ENCODE measurements at places on chromosomes 16 and 17.
A peak's percentile ranks its signal among the peaks of the same experiment; 100 is the strongest.

- no peak for DNase-seq
These were observed 12.3 kb downstream of the TRPV1 start for GRCh38 chr17:3596804-3597464.

GRCh38 chr17:75404223-75404730 is 1.2 kb downstream of the GRB2 start:
- no peak for DNase-seq

DNA sequence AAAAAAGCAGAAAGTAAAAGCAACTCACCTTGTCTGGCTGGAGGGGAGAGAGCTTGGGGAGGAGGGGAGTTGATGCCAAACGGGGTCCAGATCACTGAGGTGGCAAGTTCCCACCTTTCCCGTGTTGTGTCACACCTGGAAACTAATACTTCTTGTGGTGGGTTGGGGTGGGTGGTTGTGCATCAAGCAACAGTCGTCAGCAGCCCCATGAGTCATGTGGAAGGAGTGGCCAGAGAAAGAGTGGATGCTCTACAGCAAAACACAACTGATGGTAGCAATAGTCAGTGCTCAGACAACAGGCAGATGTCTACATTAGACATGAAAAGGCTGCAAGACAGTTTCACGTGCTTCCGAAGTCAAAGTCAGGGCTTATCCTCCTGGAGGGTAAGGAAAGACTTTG is 35.4 kb downstream of the ARSG start:
- DNase-seq, result no peak

DNA sequence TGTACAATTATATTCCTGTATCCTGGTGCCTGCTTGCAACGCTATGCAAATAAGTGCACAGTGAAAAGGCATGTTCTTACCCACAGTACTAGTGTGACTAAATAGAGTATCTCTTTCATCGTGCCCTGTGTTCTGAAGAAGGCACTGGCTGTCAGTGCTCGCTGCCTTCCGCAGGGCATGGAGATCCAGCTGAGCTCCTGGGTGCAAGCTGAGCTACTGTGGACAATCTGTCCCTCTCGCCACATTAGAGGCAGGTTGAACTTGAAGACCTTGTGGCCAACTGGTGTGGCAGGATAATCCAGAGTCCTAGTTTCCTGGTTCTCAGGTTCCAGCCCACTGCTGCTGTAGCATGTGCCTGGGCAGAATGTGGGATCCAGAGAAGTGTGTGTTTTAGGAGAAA is 1.9 kb upstream of the ST6GALNAC1 start:
- DNase-seq, result no peak

DNA sequence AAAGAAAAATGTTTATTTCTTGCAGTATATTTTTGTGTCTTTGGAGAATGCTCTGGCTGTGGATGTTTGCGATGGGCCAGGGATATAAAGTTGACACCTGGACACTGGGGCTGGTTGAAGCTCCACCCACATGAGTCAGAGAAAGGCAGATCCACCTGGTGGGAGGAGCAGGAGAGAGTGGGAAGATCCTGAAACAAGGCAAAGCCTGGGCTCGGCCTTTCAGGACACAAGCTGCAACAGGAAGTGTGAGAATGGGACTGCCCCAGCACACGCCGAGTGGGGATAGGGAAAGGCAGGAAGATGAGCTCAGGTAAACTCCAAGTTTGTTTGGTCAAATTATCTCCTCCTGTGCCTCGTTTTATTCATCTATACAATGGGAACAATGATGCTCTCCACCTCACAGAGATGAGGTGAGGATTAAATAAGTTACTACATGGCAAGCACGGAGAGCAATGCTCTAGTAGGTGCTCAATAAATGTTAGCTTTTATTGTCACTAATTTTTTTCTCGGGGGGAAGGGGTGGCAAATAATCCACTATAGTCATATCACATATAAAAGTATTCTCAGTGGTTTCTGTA is 21.4 kb upstream of the PITPNM3 start:
- DNase-seq, result no peak

- no peak for DNase-seq
These were observed 5.6 kb upstream of the ST3GAL2 start for GRCh38 chr16:70444249-70445063.

GRCh38 chr17:68141050-68141449 is 105.5 kb downstream of the KPNA2 start:
- no peak for DNase-seq

- no peak for DNase-seq
These were observed at the start of gene ZACN for GRCh38 chr17:76078860-76079534. TSS of gene ZACN (plus strand) at chr17:76079182. CDS start at chr17:76079265, 83 bp downstream.

GRCh38 chr16:84526794-84527531 is 22.5 kb upstream of the MEAK7 start:
- DNase-seq, result no peak

GRCh38 chr16:51569203-51569931 is 418.3 kb upstream of the SALL1 start:
- DNase-seq, result no peak

- peak; percentile 78 for DNase-seq
These were observed 47.2 kb downstream of the ARHGAP27 start for GRCh38 chr17:45385331-45385997.

DNA sequence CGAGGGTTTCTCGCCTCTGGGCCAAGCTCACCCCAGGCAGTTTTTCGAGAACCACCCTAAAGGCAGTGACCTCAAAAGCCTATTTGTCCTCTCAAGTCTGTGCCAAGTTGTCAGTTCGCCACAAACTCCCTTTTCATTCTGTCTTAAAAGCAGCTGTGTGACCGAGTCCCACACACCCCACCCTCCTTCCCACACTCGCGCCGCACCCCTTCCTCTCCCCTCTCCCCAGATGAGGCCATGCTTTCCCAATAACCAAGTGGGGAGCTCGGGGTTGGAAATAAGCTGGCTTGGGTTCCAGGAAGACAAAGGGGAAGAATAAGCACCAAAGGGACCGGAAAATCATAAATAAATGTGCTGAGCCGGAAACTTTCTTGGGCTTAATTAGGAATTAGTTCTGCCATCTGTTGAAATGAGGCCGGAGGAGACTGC is 36.7 kb downstream of the GRIN2C start:
- no peak for DNase-seq

GRCh38 chr17:3989041-3989886 is 25.0 kb upstream of the ATP2A3 start:
- DNase-seq, result no peak

GRCh38 chr16:48492133-48492532 is 106.9 kb upstream of the SIAH1 start:
- DNase-seq, result no peak

GRCh38 chr16:55811811-55812210 is 21.1 kb downstream of the CES1 start:
- no peak for DNase-seq

DNA sequence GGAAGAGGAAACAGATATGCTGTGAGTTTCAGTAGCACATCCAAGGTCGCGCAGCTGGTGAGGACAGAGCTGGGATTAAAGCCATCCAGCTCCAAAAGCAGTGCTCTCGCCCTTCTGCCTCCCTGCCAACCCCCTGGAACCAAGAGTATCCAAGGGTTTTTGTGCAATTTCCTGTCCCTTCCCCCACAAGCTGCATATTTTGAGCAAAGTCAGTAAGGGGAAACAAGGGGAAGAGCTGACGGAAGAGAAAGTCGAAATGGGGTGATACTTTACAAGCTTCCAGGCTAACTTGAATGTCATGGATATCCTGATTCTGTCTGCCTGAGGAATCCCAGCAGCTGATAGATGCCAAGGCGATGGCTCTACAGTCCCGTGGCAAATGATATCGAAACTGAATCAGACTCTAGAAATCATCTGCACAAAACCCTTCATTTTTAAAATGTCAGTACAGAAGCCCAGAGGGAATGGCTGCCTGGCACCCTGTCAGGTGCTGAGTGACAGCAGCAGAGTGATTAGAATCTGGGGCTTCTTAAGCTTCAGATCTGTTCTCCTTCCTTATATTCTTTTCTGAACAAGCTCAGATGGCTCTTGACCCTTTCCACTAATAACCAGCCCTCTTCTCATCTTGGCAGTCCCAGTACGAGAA is 42.9 kb upstream of the TEKT3 start:
- no peak for DNase-seq

DNA sequence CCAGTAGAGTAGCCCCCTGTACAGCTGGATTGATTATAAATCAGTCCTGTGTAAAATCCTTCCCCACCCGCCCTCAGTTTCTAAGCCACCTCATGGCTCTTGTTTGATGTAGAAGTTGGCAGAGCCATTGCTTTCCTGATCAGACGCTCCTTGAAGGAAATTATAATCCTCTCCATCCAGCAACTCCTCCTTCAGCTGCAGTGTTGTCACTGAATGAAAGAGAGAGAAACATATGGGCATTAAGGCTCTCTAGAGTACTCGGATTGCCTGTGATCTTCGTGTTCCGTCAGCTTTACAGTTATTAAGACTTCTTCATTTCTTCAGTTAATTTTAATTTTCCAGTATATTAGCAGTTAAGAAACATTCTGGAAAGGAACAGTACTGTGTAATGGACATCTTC is 14.3 kb downstream of the NME2 start:
- DNase-seq, result no peak

DNA sequence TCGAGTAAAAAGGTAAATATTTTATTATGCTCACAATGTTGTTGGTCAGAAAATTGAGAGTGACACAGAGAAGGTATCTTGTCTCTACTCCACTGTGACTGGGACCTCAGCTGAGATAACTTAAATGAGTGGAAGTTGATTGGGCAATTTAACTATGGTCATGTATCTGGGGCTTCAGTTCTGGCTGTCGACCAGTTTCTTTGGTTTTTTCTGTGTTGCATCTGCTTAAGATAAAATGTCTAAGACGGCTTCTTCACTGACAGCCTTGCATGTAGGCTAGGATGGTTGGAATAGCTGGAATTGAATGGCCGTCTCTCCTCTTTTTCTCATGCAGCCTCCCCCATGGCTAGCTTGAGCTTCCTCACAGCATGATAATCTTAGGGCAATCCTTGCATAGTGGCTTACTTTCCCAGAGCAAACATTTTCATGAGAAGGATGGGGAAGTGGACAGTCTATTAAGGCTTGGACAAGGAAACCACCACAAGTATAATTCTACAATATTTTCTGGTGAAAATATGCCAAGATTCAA is 433.7 kb downstream of the KIF2B start:
- no peak for DNase-seq

GRCh38 chr16:50025537-50025931 is 509 bp downstream of the CNEP1R1 start:
- DNase-seq, result no peak

DNA sequence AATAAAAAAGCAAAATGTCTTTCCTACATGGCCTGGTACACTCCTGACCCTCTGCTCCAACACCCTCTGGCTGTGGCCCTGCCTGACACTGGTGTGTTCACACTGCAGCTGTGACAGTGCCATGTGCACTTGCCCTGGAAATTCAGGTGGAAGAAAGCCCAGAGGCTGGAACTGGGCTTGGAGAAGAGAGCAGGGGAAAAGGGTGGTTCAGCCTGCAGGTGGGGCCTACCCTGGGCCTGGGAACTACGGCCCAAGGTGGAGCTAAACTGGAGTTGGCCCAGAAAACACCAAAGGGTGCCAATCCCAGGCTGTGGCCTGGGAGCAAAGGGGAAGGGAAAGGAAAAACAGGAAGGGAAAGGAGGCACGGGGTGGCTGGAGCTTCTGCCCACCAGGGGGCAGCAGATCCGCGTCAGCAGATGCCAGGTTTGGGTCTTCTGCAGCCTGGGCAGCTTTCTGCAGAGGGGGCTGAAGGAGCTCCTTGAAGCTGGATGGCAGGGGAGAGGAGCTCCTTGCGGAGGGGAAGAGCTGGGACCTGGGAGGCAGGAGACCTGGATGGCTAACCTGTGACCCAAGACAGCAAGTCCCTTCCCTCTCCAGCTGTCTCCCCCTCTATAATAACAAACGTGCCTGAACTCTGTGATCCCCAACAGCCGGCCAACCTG is 15.4 kb upstream of the CTCF start:
- DNase-seq, result peak; percentile 27

DNA sequence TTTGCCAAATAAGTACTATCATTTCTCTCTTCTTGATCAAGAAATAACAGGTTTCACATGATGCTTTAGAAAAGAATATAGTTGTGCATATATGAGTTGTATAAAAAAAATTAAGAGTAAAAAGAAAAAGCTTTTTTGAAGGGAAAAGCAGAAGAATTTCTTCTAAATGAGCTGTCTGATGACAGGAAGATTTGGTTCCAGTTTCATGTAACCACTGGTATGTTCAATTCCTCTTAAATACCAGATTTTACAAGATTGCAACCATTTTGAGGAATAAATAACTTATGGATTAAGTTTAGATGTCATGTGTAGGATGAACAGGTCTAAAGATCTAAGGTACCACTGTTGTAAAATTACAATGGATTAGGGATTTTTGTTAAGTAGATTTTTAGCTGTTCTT is 45.0 kb downstream of the VMP1 start:
- DNase-seq, result no peak
